OCI-M1 (cell line): ENCODE measurements at places on chromosomes 2 and 18.

DNA sequence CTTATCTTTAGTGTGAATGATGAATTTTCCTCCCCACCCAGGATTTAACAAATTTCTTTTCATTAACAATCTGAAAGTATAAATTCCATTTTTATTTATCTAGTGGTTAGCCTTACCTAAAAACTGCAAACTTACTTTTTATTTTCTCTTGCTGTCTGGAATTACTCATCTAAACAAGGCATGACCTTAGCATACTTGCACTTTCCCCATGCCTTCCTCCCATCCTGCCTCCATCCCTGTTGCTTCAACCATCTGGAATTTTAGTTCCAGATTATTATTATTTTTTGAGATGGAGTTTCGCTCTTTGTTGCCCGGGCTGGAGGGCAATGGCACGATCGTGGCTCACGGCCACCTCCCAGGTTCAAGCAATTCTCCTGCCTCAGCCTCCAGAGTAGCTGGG lies 35.6 kb downstream of the GDF7 start:
- DNase-seq: no peak

GRCh38 chr2:105521616-105522015 lies 122.8 kb upstream of the FHL2 start:
- no peak for DNase-seq

DNA sequence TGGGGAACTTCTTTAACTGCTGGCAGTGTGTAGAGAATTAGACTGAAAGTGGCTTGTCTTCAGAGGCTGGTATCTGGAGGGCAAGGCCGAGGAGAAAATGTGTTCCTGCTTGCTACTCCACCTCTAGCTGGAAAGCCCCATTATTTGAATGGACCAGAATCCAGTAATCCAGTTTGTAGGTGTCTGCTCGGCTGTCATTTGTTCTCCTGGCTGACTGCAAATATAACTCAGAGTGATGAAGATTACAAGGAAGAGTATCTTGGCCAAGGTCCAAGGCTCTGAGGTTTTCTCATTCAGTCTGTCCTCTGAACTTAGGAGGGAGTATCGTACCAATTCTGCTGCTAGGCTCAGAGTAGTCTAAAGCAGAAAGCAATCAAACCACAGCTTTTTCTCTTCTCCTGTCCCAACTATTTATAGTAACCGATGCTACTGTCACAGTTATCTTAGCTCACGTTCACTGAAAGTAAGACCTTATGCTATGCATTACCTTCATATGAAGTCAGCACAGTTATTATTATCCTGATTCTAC lies 228.6 kb downstream of the SETBP1 start:
- peak; percentile 55 for DNase-seq

- no peak for DNase-seq
Observed at GRCh38 chr2:149000158-149000938, 38.2 kb upstream of the LYPD6B start.

GRCh38 chr2:134690629-134691215 lies 28.1 kb downstream of the TMEM163 start:
- no peak for DNase-seq

DNA sequence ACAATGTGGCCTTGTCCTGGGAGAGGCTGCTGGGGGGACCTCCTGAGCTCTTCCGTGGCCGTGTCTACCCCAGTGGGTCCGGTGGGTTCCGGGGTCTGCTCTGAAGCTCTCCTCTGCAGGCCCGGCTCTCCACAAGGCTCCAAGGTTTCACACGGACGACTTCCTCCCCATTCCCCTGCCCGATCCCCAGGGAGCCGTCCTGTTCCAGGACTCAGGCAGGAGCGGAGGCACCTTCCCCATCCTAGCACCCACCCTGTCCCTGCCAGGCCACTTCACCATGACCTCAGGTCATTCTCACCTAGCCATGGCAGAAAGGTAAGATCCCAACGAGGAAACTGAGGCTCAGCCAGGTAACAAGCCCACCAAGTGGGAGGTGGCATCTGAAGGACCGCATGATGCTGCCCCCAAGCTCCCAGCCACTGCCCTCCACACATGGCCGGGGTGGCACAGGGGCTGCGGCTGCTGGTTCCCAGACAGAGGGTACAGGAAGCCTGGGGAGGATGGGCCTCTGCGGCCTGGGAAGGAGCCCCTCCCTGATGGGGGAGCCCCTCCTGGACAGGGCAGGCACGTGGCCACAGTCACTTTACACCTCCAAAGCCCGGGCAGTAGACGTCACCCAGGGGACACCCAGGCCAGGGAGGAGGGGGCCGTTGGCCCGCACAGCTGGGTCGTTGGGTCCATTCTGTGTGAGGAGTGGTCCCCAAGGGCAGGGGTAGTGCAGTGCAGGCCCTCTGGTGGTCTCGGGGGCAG lies 274.0 kb downstream of the NDUFA10 start:
- DNase-seq: no peak

GRCh38 chr2:157876066-157876785 lies at the start of gene ACVR1:
Gene ACVR1, minus strand, starts transcription at chr2:157876330. Its CDS starts 76,837 bp downstream, at chr2:157799493.
- peak; percentile 96 for DNase-seq

DNA sequence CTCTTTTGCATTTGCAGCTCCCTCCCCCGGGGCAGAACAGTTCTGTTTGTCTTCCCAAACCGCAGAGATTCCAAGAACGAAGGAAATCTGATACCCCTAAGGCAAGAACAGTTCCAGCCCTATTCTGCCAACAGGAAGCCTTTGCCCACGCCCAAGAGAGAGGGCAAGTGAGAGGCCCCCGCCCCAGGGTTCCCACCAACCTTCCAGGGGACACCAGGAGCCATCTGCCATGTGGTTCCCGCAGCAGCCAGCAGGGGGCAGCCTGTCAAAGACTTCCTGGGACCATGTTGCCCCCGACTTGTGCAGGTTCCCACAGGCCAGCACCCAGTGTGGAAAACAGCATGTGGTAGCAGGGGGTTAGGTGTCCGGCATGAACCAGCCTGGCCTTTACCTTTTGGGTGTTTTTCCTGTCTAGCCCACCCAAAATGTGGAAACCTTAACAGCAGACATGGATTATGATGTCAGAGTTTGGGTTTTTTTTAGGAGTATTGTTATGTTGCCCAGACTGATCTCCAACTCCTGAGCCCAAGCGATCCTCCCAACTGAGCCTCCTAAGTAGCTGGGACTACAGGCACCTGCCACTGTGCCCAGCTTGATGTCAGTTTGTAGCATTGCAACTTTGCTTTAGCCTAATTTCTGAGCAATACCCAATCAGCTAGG lies 21.7 kb upstream of the EFHD1 start:
- peak; percentile 80 for DNase-seq

GRCh38 chr2:132424526-132425121 lies 8.0 kb downstream of the GPR39 start:
- DNase-seq: no peak

DNA sequence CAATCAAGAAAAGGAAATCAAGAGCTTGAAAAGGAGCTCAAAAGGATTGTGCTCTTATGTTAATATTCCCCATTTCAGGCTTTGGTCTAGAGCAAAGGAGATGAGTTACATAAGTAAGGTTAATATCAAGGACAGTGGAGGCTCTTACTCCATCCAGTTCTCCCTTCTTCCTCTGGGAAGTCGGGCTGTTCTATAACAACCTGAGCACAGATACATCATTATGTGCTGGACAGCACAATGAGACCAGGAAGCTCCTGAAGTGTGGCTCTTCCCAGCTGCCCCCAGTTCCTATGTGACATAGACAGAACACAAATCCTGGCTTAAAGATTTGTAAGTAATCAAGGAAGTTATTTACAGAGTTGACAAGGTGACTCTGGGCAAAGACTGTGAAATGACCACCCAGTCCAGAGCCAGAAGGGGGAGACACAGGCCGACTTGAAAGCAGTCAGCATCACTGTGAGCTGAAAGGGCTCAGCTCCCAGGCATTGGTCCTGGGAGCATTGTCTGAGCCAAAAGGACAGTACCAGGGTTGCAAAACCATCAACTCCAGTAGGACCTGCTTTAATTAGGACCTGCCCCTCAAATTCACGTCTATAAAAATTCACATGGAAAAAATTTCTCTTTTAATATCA lies 917.6 kb upstream of the ACVR2A start:
- DNase-seq: peak; percentile 58

GRCh38 chr2:61469424-61470121 lies 1.3 kb downstream of the USP34 start:
- DNase-seq: peak; percentile 73

- DNase-seq: no peak
Observed at GRCh38 chr2:12589802-12590320, 126.9 kb upstream of the TRIB2 start.

GRCh38 chr2:165251366-165251765 lies 12.2 kb downstream of the SCN2A start:
- DNase-seq: peak; percentile 79

DNA sequence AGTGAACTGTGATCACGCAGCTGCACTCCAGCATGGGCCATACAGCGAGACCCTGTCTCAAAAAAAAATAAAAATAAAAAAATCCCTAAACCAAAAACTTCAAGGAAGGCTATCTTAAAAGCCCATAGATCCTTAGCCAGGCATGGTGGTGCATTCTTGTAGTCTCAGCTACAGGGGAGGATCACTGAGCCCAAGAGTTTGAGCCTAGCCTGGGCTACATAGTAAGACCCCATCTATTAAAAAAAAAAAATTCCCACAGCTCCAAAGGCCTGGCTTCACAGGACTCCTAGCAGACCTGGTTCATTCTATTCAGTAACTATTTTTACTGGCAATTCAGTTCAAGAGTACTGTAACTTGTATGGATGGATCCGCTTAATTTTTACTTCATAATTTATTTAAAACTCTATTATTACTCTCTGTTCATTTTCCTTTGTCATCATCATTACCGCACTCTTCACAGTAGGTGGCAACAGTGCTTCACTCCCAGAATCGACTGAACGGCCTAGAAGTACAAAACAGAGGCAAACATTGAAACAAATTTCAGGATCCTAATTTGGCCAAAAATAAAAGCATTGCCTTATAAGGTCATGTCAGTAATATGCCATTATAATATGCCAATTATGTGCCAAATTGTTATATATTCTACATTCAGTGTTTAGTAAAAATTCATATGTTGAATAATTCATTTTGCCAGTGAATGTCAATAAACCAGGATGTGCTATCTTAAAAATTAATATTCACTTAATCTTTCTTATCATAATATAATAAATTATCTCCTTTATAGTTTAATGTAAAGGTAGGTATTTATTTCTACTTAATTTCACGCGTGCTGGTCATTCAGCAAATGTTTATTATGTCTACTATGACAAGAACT lies 14.3 kb upstream of the STAM2 start:
- DNase-seq: peak; percentile 75

DNA sequence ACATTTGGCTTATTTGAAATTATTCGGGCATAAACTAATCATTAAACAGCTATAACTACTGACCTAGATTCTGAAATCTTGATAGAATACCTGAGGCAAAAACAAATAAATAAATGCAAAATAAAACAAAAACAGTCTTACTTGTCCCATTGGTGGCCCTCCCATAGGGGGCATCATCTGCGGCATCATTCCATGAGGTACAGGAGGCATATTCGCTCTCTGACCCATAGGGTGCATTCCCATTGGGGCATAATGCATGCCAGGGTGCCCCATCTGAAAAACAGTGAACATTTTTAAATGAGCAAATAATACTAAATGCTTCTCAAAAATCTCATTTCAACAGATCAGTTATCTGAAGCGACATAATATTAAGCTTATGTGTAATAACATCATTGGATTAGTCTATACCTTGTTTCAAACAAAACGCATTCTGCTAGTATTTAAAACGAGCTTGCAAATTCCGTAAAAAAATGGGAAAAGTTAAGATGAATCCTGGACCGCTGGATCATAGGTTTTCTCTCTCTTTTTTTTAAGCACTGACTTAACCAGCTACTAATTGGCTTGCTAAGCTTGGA lies 1.3 kb downstream of the PRPF40A start:
- peak; percentile 76 for DNase-seq

DNA sequence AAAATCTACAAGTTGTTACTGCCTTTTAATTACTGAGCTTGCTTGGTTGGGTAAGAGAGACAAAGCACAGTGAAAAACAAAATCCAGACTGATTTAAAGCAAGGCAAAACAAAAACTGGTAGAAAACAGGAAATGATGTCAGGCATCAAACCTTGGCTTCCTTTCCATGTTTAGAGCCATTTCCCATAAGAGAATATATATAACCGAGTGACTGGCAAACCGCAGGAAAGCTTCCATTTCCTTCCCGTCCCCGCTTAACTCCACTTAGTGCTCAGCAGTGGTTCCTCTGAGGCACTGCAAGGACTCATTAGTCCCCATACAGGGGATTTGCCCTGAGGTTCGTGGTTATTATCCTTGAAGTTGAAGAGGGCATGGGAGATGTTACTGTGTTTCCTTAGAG lies 446.3 kb downstream of the LPIN1 start:
- no peak for DNase-seq

GRCh38 chr2:230762317-230762896 lies 49.8 kb downstream of the CAB39 start:
- peak; percentile 54 for DNase-seq

DNA sequence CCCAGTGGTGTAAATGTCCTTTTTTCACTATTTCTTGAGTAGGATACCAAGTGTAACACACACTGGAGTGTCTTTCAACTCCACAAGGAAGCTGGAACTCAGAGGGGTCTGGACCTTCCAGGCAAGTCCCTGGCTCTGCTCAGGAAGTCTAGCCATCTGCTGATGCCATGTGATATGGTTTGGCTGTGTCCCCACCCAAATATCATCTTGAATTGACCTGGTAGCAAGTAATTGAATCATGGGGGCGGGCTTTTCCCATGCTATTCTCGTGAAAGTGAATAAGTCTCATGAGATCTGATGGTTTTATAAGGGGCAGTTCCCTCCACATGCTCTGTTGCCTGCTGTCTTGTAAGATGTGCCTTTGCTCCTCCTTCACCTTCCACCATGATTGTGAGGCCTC lies 99.4 kb upstream of the CDC42EP3 start:
- no peak for DNase-seq

GRCh38 chr2:151996243-151997003 lies 102.4 kb downstream of the CACNB4 start:
- no peak for DNase-seq

DNA sequence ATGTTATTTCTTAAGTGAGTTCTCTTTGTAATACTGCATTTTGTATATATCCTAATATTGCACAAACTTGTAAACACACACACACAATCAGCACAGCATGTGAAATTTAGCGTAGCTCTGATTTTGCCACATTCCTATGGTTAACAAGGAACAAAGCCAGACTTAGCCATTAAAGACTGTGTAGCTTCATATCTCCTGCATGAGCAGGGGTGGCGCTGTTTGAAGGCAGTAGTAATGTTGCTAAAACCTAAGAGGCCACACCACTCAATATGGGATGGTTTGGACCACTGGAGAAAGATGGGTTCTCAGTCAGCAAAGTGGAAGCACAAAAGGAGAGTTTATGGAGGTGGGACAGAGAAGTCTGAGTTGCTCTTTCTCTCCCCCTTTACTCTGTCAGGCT lies 61.1 kb upstream of the RND3 start:
- peak; percentile 24 for DNase-seq

GRCh38 chr18:24785019-24785418 lies 324.6 kb downstream of the HRH4 start:
- no peak for DNase-seq

DNA sequence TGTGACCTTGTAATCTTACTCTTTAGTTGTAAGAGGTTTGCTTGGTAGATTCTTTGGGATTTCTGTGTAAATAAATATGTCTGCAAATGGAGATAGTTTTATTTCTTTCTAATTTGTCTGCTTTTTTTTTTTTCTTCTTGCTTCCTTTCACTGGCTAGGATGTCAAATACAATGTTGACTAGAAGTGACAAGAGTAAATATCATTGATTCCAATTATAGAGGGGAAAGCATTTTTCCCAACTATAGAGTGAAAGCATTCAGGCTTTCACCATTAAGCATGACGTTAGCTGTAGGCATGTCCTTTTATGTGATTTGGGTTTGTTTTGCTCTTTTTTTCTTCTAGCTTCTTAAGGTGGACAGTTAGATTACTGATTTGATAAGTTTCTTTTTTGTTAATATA lies 191.5 kb downstream of the MCFD2 start:
- no peak for DNase-seq

GRCh38 chr2:171389325-171389724 lies 44.5 kb downstream of the METTL8 start:
- peak; percentile 63 for DNase-seq
